ENCODE measurements at places on chromosomes 3 and 15.

DNA sequence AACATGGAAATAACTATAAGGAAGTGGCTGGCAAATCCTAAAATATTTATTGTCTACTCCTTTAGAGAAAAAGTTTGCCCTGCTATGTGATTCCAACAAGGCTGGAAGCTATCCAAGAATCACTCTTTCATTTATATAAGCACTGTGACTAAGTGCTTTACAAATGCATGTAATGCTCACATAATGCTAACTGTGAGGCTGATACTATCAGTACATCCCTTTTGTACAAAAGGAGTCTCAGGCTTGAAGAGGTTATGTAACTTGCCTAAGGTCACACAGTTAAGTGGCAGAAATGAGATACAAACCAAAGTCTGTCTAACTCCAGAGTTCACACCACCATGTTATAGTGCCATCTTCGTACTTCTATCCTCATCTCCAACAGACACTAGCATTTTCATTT is 17.0 kb downstream of the TOPBP1 start:
- DNase-seq: peak; percentile 1

- DNase-seq: no peak
These were observed 6.1 kb downstream of the ZBTB47 start for GRCh38 chr3:42659451-42660130.

DNA sequence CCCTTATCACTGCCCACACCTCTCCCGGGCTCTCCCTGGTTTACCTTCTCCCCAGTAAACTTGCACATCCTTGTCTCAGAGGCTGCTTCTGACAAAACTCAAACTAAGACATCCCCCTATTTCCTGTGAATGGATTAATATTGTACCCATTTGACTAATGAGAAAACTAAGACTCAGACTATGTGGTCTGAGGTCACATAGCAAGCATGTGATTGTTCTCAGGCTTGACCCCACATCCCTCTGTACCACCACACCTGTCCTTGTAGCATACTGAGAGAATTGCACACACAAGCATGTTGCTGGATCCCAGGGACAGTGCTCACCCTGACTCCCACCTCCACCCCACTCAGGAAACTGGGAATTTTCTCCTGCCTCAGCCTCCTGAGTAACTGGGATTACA is 90.7 kb upstream of the HES1 start:
- no peak for DNase-seq

DNA sequence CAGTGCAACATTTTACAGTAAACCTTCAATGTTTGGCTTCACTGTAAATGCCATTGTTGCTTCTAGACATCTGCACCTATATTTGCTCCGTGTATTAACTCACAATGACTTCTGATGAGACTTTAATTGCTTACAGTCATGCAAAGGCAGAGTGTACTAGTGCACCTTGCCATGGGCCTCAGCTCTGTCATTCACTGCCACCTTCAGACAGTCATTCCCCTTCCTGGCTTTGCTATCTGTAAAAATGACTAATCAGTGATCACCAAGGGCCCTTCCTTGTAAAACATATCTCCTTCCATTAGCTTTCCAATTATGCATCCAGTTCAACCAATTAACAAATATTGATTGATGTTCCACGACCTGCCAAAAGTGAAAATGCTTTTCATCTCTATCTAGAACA is 120.3 kb downstream of the ARRDC4 start:
- DNase-seq: no peak

GRCh38 chr3:2839876-2840275 is 270.3 kb downstream of the IL5RA start:
- no peak for DNase-seq

- no peak for DNase-seq
These were observed 34.4 kb downstream of the RYK start for GRCh38 chr3:134216191-134216764.

DNA sequence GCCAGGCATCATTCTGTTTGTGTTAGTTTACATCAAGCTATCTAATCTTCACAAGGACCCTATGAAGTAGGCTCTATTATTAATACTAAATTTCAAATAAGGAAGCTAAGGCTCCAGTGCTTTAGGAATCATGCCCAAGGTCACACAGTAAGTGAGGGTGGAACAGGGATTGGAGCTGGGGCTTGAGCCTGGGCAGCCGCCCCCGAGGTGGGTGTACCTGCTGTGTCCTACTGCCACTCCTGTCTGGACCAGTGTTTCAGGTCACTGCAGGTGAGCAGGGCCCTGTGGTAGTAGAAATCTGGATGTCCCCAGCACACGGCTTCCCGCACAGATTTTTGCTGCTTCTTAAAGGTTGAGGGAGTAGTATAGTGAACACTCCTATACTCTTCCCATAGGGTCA is 6.5 kb downstream of the KLF13 start:
- no peak for DNase-seq

DNA sequence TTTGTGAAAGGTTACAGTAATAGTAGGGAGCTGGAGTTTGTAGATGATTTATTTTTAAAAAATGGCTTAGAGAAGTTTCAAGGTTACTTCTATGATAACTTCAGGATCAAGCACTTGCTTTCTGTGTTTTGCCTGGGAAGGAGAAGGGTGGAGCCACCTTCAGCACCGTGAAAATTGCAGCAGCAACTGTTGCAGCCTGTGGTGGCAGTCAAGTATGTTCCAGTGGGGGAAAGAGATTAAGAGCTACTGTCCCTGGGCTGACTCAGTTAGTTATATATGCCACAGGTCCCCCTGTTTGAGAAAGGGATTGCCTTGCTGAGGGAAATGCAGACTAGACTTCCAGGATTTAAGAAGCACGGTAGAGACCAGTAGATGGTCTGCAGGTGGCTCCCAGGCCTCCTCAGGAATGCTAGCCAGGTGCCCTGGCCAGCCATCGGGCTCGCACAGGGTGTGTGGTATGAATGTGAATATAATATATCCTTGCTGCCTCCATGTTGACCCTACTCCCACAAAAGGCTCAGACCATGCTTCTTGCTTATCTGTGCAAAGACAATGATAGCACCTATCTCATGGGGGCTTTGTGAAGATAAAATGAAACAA is 389.5 kb downstream of the CACNA2D3 start:
- DNase-seq: no peak
